ENCODE measurements at places on chromosomes 3 and 15. TPM values are rescaled to one million over a fixed set of nuclear protein-coding genes. Genes with fewer than 3 reads are reported as not detected.

GRCh38 chr3:120681018-120681417, 1.0 kb downstream of the HGD start:
- H3K36me3 ChIP-seq = no peaks in the 10 kb centered on the region
- H3K27me3 ChIP-seq = no peaks in the 10 kb centered on the region
- no peak for DNase-seq
- no peak overlapping the region for H3K27ac ChIP-seq
- peaks cover 10% of the 10 kb centered on the region for H3K4me1 ChIP-seq
- H3K4me3 ChIP-seq = no peak overlapping the region

DNA sequence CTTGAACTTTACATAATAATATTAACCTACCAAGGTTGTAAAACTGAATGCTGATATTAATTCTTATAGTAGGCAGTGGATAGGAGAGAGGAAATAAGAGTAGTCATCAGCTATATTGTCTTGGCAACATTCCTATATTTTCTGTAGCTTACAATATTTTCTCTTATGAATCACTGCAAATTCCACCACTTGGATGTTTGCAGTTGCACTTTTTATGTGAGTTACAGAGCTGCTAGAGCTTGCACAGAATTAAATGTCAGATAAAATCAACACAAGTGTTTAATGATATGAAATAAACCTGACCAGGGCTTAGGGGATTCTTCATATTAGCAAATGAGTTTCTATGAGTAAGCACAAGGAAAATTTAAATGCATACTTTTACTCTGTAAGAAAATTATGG, 1710.1 kb downstream of the SI start:
- no peak overlapping the region for H3K4me3 ChIP-seq
- H3K27me3 ChIP-seq = no peaks in the 10 kb centered on the region
- H3K36me3 ChIP-seq = no peaks in the 10 kb centered on the region
- DNase-seq = no peak
- H3K4me1 ChIP-seq = no peaks in the 10 kb centered on the region

GRCh38 chr3:60743631-60744164, 507.6 kb downstream of the FHIT start:
- H3K4me1 ChIP-seq = no peaks in the 10 kb centered on the region
- H3K27me3 ChIP-seq = no peaks in the 10 kb centered on the region

DNA sequence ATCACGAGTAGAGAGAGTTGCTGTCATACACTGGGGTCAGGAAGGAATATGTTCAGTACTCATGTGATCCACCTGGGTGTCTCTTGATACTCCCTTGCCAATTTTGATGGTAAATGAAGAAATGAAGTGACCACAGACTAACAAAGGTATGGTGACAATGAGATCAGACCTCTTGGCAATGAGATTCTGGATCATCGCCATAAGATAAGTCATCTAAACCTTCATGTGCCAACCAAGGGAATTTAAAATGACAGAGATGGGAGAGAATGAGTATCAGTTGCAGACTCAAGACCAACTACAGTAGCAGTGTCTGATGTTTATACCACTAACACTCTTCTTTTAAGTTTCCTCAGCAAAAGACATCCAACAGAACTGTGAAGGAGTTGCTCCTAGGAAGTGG, 601.0 kb downstream of the MECOM start:
- no peak for DNase-seq
- no peak overlapping the region for H3K27ac ChIP-seq
- no peaks in the 10 kb centered on the region for H3K36me3 ChIP-seq
- no peaks in the 10 kb centered on the region for H3K27me3 ChIP-seq

- no peak for DNase-seq
- H3K4me3 ChIP-seq = no peak overlapping the region
- no peak overlapping the region for H3K27ac ChIP-seq
- no peaks in the 10 kb centered on the region for H3K4me1 ChIP-seq
- H3K36me3 ChIP-seq = no peaks in the 10 kb centered on the region
Observed at GRCh38 chr3:185709251-185709955, 115.4 kb downstream of the IGF2BP2 start.

DNA sequence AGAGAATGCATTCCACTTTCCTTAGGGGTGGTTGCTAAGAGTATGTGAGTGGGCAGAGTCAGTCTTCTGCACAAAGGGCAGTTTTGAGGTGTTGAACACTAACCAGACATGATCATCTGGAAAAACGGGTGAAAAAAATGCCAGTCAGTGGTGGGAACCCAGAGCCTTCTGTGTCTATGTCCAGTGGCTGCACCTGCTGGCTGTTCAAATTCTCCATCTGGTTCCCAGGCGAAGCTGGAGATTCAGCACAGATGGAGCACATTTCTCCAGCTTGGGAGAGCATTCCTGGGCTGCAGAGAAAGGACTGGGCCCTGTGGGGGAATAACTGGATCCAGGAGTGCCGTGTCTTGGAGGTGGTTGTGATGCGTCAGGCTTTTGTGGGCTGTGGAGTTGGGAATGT, 74.1 kb downstream of the TRAK1 start:
- H3K27ac ChIP-seq = no peak overlapping the region
- no peak for DNase-seq
- H3K4me3 ChIP-seq = no peak overlapping the region
- peaks cover 12% of the 10 kb centered on the region for H3K4me1 ChIP-seq
- H3K36me3 ChIP-seq = no peaks in the 10 kb centered on the region

- peaks cover 3% of the 10 kb centered on the region for H3K27me3 ChIP-seq
- H3K27ac ChIP-seq = no peak overlapping the region
- H3K36me3 ChIP-seq = no peaks in the 10 kb centered on the region
Observed at GRCh38 chr3:126501736-126502135, 15.8 kb downstream of the UROC1 start.

MUC20 gene
- 5.0 TPM for total RNA-seq

PLCH1 gene
- total RNA-seq = 0.10 TPM

CCRL2 gene
- 2.2 TPM for total RNA-seq

COL6A5 gene
- total RNA-seq = 0.16 TPM

POLQ gene
- total RNA-seq = 29.0 TPM

Measured in activated T-helper 1 cell treated with anti-CD3 and anti-CD28 coated beads, Interleukin-12 subunit alpha, Interleukin-12 subunit beta, Interleukin-2, Interleukin-4 antibody, amounts not matched to agents 30 ng/mL and 10 ng/mL and 1 ng/mL, durations not matched to agents 14 hours and 24 hours and 36 hours (primary cell).